ENCODE measurements at places on chromosomes 6 and 20. TPM values are rescaled to one million over a fixed set of nuclear protein-coding genes. Genes with fewer than 3 reads are reported as not detected.

GRCh38 chr6:20778459-20778858 is 244.2 kb downstream of the CDKAL1 start:
- H3K4me1 ChIP-seq, result peaks cover 6% of the 10 kb centered on the region
- no peak overlapping the region for H3K27ac ChIP-seq
- no peak for DNase-seq
- peaks cover 12% of the 10 kb centered on the region for H3K36me3 ChIP-seq

SCUBE3 gene
- 35.3 TPM for total RNA-seq

METTL24 gene
- 10.0 TPM for total RNA-seq

DNA sequence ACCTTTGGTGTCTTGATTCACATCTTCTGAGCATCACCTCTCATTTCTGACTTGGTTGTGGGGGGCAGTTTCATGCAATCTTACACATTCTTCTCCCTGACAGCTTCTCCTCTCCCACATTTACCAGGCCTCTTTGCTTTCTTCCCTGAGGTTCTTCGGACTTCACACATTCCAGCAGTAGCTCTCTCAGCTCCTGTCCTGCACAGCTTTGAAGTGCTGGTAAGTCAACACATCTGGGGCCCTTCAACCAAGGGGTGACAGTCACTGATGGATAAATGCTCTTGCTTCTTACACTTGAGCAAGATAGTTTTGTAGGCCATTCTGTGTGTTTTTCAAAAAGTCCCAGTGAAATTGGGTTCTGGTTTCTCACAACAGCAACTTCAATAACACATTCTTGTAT is 2.5 kb upstream of the SLC35B3 start:
- no peaks in the 10 kb centered on the region for H3K36me3 ChIP-seq
- H3K27me3 ChIP-seq, result no peaks in the 10 kb centered on the region
- no peak overlapping the region for H3K27ac ChIP-seq

GRCh38 chr20:53138454-53139262 is 166.5 kb downstream of the TSHZ2 start:
- no peak for DNase-seq
- peaks cover 33% of the 10 kb centered on the region for H3K4me1 ChIP-seq
- no peak overlapping the region for H3K27ac ChIP-seq

- DNase-seq, result no peak
- H3K4me1 ChIP-seq, result peaks cover 4% of the 10 kb centered on the region
- no peak overlapping the region for H3K27ac ChIP-seq
- no peaks in the 10 kb centered on the region for H3K36me3 ChIP-seq
- H3K4me3 ChIP-seq, result no peak overlapping the region
These were observed 14.4 kb upstream of the RNF24 start for GRCh38 chr20:4029505-4030467.

ASIP gene
- total RNA-seq, result not detected

- peaks cover 41% of the 10 kb centered on the region for H3K27me3 ChIP-seq
- no peak for DNase-seq
- H3K27ac ChIP-seq, result no peak overlapping the region
- H3K4me3 ChIP-seq, result no peak overlapping the region
- H3K36me3 ChIP-seq, result no peaks in the 10 kb centered on the region
These were observed 272.4 kb upstream of the EXOC2 start for GRCh38 chr6:965343-965742.

GNMT gene
- total RNA-seq, result 1.7 TPM

SMPDL3A gene
- 11.0 TPM for total RNA-seq

DNA sequence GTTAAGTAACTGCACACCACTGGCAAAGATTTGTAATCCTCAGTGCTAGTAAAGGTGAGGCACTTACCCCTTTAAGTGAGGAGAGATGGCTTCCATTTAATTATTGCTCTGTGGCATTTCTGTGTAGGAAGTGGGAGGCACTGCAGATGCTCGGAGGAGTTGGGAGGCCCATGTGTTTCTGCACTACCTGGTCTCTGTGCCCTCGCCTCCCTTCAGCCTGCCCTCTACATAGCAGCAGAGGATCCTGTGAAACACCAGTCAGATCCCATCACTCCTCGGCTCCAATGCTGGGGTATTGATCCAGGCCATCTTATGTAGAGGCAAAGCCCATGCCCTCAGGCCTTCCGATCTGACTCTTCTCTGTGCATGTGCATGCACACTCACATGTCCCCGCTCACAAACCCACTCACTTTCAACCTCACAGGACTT is 67.0 kb downstream of the SLX4IP start:
- H3K4me3 ChIP-seq, result no peak overlapping the region
- no peak overlapping the region for H3K27ac ChIP-seq
- no peaks in the 10 kb centered on the region for H3K36me3 ChIP-seq
- H3K4me1 ChIP-seq, result peaks cover 16% of the 10 kb centered on the region
- no peaks in the 10 kb centered on the region for H3K27me3 ChIP-seq

DNA sequence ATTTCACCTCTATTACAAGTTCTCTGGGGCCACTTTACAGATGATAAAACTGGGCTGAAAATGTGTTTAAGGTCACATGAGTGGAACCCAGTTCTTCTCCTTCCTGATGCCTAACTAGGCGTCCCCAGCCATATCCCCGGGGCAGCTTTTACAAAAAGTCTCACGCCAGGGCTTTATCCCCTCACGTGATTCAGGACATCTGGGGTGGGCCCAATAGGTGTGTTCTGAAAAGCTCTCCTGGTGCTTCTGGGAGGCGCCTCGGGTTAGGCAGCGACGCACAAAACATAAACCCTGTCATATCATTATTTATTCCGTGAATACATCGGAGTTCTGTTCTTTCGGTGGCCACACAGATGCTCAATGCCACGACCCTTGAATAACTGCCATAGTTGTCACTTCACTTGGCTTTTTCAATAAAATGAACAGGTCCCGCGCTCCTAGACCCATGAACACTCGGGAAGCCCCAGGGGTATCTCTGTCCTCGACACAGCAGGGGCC is 32.1 kb downstream of the SF3B5 start:
- peaks cover 6% of the 10 kb centered on the region for H3K4me1 ChIP-seq
- no peaks in the 10 kb centered on the region for H3K36me3 ChIP-seq
- peaks cover 71% of the 10 kb centered on the region for H3K27me3 ChIP-seq
- peak overlapping the region; percentile 49 for H3K27ac ChIP-seq
- H3K4me3 ChIP-seq, result peak overlapping the region; percentile 78

- peaks cover 9% of the 10 kb centered on the region for H3K27me3 ChIP-seq
- DNase-seq, result no peak
- H3K36me3 ChIP-seq, result no peaks in the 10 kb centered on the region
- no peaks in the 10 kb centered on the region for H3K4me1 ChIP-seq
- H3K27ac ChIP-seq, result no peak overlapping the region
These were observed 40.9 kb upstream of the PTPN1 start for GRCh38 chr20:50469176-50469723.

GRCh38 chr20:19110881-19111460 is 101.5 kb upstream of the SLC24A3 start:
- no peak for DNase-seq
- no peaks in the 10 kb centered on the region for H3K4me1 ChIP-seq
- no peak overlapping the region for H3K4me3 ChIP-seq
- no peaks in the 10 kb centered on the region for H3K36me3 ChIP-seq
- no peak overlapping the region for H3K27ac ChIP-seq
- H3K27me3 ChIP-seq, result peaks cover 10% of the 10 kb centered on the region

SYNDIG1 gene
- total RNA-seq, result 0.38 TPM

DNA sequence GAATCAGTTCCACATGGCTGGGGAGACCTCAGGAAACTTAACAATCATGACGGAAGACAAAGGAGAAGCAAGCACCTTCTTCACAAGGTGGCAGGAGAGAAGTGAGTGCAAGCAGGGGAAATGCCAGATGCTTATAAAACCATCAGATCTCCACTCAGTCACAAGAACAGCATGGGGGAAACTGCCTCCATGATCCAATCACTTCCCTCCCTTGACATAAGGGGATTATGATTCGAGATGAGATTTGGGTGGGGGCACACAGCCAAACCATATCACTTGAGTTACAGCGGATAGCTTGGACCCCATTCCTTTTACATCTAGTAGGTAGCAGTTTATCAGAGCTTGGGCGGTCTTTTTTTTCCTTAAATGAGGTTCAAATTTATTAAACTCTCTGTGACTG is 19.1 kb downstream of the AFDN start:
- H3K36me3 ChIP-seq, result no peaks in the 10 kb centered on the region
- peak overlapping the region; percentile 86 for H3K27ac ChIP-seq
- no peaks in the 10 kb centered on the region for H3K27me3 ChIP-seq
- H3K4me1 ChIP-seq, result peaks cover 36% of the 10 kb centered on the region
- no peak overlapping the region for H3K4me3 ChIP-seq

DNA sequence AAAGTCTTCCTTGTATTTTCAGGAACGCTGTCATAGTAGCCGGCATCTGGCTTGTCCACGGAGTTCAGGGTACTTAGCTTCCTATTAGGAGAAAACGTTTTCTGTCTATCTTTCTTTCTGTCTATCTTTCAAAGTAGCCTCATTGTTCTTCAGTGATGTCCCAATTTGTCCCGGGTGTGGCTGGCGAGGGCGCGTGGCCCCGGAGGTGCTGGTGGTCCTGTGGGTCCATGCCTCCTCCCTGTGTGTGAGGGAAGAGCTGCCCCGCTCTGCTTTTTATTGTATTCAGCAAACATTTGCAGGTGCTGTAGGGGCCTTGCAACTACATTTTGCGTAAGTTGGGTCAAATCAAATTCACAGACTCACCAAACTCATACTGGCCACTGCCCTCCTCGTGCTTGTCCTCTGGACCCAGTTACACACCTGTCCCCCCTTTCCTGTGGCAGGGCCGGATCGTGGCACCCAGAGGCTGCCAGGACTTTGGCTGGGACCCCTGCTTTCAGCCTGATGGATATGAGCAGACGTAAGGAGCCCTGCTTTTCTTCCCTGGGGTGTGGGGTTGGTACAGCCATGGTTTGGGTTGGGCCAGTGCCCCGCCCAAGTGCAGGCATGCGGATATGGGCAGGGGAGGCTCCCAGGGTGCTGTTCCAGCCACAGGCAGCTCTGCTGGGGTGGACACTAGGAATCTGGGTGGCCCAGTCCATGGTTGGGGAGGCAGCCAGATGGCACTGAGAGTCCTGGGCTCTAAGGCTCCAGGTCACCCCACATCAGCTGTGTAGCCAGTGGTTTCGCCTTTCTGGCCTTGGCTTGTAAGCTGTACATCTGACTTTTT is 12.3 kb downstream of the ITPA start:
- no peaks in the 10 kb centered on the region for H3K27me3 ChIP-seq
- no peaks in the 10 kb centered on the region for H3K4me1 ChIP-seq
- no peak for DNase-seq
- H3K27ac ChIP-seq, result no peak overlapping the region
- H3K36me3 ChIP-seq, result peaks cover 7% of the 10 kb centered on the region
- no peak overlapping the region for H3K4me3 ChIP-seq

LY6G6F gene
- not detected for total RNA-seq

DNA sequence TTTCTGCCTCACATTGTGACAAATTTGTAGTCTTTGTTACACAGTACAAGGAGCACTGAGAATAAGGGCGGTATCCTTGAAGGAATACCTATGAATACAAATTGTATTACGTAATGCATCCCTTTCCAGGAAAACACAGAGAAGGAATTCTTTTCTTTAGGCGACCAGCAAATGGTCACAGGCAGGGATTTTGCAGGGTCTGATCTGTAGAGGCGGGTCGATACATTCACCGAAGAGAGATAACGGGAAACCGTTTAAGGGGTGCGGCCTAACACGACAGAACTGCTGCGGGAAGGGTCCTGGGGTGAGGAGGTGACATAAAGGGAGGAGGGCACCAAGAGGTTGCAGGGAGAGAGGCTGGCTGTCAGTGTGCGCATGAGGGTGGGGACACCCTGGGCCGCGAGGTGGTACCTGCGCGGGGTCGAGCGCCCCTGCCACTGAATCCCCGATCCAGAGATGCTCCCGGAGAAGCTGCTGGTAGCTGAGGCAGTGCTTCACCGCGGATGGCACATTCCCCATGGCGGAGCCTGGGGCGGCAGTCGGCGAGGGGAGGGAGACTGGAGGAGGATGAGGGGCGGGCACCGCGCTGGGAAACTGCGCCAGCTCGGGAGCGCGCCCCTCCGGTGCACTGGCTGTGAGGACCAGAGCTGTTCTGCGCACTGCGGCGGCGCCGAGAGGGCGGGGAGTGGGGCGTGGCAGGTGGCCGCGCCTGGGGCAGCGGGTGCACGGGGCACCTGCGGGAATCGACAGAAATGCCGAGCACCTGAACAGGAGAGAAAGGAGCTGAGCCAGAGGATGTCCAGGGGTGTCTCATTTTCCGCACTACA is at the start of gene HMGCLL1:
Gene HMGCLL1, minus strand, starts transcription at position 656 of the 827 bp plus-strand sequence. Its CDS starts 137 bp downstream, at position 519.
- peaks cover 14% of the 10 kb centered on the region for H3K4me1 ChIP-seq
- H3K36me3 ChIP-seq, result no peaks in the 10 kb centered on the region
- peak within 1 kb of the TSS; percentile 89 for H3K27ac ChIP-seq
- peaks cover 34% of the 10 kb centered on the region for H3K27me3 ChIP-seq
- peak; percentile 44 for DNase-seq

CYP24A1 gene
- total RNA-seq, result not detected

OPRM1 gene
- not detected for total RNA-seq

- peak overlapping the region; percentile 41 for H3K27ac ChIP-seq
- no peak for DNase-seq
- peaks cover 2% of the 10 kb centered on the region for H3K36me3 ChIP-seq
- peaks cover 6% of the 10 kb centered on the region for H3K27me3 ChIP-seq
- H3K4me3 ChIP-seq, result no peak overlapping the region
These were observed 19.3 kb upstream of the SASH1 start for GRCh38 chr6:148323344-148323743.

- no peaks in the 10 kb centered on the region for H3K27me3 ChIP-seq
- no peaks in the 10 kb centered on the region for H3K36me3 ChIP-seq
- no peak overlapping the region for H3K4me3 ChIP-seq
These were observed 150.9 kb upstream of the HMGN3 start for GRCh38 chr6:79385333-79385732.

- DNase-seq, result no peak
- peaks cover 2% of the 10 kb centered on the region for H3K36me3 ChIP-seq
- peaks cover 7% of the 10 kb centered on the region for H3K4me1 ChIP-seq
- H3K27me3 ChIP-seq, result no peaks in the 10 kb centered on the region
These were observed 104.9 kb upstream of the TSHZ2 start for GRCh38 chr20:52867305-52867704.

PKIB gene
- total RNA-seq, result 44.8 TPM

SAMD3 gene
- total RNA-seq, result 0.69 TPM

- H3K27me3 ChIP-seq, result no peaks in the 10 kb centered on the region
- H3K27ac ChIP-seq, result no peak overlapping the region
- H3K4me3 ChIP-seq, result no peak overlapping the region
- no peaks in the 10 kb centered on the region for H3K36me3 ChIP-seq
These were observed 232.8 kb upstream of the GMDS start for GRCh38 chr6:2478200-2478599.

DNA sequence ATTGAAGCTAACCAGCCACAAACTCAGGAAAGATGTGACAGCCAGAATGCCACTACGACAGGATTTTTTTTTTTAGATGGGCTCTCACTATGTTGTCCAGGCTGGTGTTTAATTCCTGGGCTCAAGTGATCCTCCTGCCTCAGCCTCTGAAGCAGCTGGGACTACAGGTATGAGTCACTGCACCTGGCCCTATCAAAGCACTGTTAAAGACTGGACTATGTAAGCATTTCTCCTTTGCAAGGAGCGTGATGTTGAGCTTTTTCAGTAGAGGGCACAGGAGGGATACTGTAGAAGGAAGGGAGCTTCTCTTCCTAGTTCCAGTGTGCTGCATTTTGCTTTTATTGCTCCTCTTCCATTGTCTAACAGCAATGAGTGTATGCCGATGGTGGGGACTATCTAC is 35.8 kb downstream of the ZBTB9 start:
- DNase-seq, result no peak
- H3K27me3 ChIP-seq, result no peaks in the 10 kb centered on the region
- no peaks in the 10 kb centered on the region for H3K36me3 ChIP-seq
- H3K27ac ChIP-seq, result no peak overlapping the region
- H3K4me1 ChIP-seq, result peaks cover 3% of the 10 kb centered on the region

ENPP1 gene
- total RNA-seq, result 2.7 TPM

All from progenitor cell of endocrine pancreas (in vitro differentiated cells).